Eye (tissue), 1 donor: ENCODE measurements at places on chromosomes 1 and 21.

- no peak for DNase-seq
Measured at GRCh38 chr1:10471411-10472219, 714 bp downstream of the DFFA start.

DNA sequence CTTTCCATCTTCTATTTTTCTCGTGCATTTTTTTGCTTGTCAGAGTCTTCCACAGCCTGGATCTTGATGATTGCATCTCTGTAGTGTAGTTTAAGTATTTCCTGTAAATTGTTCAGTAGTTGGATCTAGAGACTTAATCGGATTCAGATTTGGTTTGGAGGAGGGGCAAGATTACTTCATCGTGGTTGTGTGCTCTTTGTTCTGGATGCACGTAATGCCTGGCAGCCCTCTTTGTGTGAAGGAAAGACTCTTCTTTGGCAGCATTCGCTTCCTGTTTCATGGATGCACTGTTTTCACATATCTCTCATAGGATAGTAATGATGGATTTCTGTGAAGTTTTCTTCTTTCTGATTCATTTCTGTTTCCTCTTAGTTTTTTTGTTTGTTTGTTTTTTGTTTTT lies 14.2 kb downstream of the SEMA4A start:
- DNase-seq, result no peak

- no peak for DNase-seq
Measured at GRCh38 chr1:22750685-22751051, 40.0 kb downstream of the EPHB2 start.

DNA sequence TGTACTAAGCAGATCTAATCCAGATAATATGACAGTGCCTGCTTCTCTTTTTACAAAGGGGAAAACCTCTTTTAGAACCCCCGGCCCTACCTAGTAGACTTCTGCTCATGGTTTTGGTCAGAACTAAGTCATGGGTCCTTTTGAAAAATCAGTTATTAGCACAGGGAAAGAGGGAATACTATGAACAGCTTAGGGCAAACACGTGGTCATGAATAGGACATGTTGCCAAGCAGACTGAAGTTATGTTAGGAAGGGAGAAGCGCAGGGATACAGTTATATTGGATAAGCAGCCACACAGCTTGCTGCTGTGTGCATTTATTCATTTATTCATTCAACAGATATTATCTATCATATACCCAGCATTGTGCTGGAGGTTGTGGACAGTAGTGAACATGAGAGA lies 25.3 kb upstream of the IGSF3 start:
- DNase-seq, result no peak

GRCh38 chr1:186923486-186923885 lies 94.7 kb downstream of the PLA2G4A start:
- no peak for DNase-seq

GRCh38 chr1:183993132-183993531 lies 44.4 kb downstream of the COLGALT2 start:
- no peak for DNase-seq

DNA sequence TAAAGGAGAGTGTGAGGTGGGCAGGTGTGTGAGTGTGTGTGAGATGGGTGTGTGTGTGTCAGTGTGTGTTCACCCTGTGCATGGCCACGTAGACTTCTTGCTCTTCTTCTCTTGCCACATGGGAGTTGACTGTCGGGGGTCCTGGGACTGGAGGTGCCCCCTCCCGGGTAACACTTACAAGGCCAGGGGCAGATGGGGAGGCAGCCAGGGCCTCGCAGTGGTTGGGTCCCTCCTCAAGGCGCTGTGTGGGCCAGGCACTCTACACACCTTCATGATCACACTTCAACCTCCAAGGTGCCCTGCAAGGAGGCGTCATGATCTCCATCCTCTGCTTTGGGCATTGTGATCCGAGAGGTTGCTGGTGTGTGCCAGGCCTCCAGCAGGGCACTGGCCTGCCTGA lies 2.3 kb downstream of the PLA2G2F start:
- DNase-seq, result no peak

DNA sequence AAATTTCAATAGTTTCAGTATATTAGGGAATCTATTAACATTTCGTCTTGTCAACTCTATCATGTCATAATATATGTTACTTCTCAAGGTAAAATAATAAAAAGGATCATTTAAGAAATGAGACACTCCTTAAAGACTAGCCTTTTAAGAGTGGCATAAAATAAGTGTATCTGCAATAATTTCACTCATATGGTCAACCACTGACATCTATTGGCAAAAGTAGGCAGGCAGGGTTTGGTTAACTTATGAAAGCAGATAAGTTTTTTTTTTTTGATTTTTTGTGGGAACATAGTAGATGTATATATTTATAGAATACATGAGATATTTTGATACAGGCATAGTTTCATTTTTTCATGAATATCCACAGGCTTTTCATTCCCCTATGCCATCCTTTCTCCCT lies 5.5 kb upstream of the RGS21 start:
- DNase-seq, result peak; percentile 53
